ENCODE measurements at places on chromosomes 3 and 15.

DNA sequence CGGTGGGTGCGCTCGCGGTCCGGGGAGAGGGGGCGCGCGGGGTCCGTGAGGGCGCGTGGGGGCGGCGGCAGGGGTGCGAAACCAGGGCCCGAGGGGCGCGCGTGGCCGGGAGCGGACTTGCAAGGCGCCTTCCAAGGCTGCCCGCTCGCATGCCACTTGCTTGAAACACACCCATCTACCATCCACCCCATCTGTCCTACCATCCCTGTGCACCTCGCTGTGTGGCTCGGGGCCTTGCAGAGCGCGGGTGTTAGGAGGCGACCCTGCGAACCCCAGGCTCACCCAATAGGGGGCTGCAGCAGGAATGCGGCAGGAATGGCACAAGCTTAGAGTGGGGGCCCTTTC, 240 bp downstream of the CFAP100 start:
- no peak for DNase-seq

GRCh38 chr15:32091505-32092380, 61.4 kb downstream of the CHRNA7 start:
- DNase-seq: no peak

DNA sequence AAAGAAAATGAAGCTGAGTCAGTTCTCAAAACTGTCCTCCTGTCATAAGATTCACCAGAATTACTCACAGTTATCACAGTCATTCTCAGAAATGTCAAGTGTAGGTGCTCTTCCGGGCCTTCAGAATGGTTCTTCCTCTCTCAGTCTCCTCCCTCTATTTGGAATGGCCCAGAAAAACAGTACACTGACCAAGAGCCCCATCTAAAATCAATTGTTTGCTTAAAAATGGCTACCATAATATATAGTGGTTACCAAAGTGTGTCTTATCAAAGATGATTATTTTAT, 99.8 kb downstream of the MECOM start:
- DNase-seq: no peak

GRCh38 chr3:150394606-150395005, 13.5 kb upstream of the TSC22D2 start:
- DNase-seq: no peak

DNA sequence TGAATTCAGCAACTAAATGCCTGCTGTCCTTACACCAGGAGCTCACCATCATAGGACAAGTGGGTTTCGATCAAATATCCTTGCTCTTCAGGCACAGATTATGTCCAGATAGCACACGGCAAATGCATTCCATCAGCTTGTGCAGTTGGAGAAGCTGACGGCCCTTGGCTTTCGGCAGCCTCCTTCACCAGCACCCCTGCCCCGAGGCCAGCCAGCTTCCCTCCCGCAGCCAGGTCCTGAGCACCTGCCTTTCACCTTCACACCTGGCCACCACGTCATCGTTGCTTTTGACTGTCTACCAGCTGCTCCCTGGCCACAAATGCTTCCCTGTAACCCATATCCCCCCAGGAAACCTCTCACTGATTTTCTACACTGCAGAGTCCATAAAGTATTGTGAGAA, 355.5 kb downstream of the OCA2 start:
- DNase-seq: no peak

DNA sequence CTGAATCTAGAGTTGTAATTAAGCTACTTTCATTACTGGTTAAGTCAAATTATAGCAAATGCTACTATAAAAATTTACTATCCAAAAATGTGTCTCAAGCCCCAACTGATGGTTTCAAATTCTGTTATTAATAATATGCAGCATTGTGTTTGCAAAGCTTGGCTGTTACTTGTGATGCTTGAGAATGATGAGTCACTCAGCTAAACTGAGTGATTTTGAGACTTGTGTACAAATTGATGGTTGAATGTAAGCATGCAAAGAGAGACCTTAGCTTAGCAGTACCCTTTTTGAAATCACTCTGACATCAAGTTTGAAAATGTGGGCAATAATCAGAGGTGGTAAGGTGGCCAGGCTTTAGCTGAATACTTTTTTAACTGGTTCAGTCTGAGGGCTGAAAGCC, 27.6 kb downstream of the OPA1 start:
- no peak for DNase-seq
